ENCODE measurements at places on chromosomes 3 and 15.

DNA sequence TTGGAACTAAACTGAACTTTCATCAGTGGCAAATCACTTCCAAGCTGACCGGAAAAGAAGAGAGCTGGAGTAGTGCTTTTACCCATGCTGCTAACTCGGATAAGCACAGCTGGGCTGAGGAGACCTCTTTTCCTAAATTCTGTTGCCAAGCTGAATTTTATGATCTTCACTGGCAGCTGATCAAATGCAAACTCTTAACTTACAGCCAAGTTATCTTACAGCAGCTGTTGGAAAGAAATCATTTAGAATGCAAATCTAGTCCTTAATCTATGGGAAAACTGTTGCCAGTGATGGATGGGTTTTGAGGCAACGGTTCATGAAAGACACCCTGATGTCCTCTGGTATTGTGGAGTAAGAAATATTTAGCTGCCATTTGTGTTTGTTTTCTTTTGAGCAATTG lies 216.5 kb downstream of the ZNF385D start:
- no peak for DNase-seq

DNA sequence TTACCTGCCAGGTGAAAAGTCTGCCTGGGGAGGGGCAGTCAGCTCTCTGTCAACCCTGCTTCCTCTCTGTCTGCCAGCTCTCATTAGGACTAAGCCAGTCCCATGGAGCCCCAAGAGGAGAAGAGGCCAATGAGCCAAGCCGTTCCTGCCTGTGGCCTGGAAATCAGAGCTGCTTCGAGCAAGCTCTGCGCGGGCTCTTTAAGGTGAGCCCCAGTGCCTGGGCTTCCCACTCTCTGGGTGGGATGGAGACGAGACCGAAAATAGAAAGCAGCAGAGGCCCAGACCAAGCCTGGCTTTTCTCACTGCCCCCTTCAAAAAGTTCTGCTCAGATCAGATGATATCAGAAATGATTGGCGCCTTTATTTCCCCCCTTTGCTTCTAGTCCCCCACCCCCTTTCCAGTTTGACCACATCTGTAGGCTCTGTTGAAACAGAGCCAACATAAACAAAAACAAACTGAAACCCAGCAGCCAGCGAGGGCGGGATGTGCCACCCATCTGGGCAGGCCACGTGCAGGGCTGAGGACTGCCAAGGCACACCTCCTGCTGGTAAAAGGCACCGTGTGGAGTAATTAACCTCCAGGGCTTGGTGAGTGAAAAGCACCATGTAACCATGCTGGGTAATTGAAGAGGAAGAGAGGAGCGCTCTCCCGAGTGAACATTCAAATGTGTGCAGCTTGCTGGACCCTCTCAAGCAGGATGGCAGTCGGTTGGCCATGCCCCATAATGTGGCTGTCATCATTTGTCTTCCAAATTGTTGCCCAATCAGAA lies 471.0 kb upstream of the PROK2 start:
- DNase-seq: no peak

DNA sequence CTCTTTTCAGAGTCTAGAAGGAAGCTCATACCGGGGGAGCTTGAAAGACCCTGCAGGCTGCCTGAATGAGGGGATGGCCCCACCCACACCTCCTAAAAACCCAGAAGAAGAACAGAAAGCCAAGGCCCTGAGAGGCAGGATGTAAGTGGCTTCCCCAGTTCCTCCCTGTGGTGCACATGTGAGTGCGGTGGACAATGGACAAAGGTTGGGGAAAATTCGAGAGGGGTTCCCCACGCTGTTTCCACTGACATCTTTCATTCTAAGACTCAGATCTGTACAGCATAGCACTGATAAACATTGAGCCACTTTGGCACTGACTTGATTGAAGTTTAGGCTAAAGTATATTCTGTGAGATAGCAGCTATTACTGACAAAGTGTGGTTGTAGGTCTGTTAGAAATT lies 79.5 kb upstream of the UMPS start:
- no peak for DNase-seq

GRCh38 chr3:130820976-130821375 lies 72.9 kb upstream of the ATP2C1 start:
- peak; percentile 38 for DNase-seq

- DNase-seq: peak; percentile 73
Observed at GRCh38 chr15:58951388-58952007, 18.0 kb upstream of the SLTM start.

DNA sequence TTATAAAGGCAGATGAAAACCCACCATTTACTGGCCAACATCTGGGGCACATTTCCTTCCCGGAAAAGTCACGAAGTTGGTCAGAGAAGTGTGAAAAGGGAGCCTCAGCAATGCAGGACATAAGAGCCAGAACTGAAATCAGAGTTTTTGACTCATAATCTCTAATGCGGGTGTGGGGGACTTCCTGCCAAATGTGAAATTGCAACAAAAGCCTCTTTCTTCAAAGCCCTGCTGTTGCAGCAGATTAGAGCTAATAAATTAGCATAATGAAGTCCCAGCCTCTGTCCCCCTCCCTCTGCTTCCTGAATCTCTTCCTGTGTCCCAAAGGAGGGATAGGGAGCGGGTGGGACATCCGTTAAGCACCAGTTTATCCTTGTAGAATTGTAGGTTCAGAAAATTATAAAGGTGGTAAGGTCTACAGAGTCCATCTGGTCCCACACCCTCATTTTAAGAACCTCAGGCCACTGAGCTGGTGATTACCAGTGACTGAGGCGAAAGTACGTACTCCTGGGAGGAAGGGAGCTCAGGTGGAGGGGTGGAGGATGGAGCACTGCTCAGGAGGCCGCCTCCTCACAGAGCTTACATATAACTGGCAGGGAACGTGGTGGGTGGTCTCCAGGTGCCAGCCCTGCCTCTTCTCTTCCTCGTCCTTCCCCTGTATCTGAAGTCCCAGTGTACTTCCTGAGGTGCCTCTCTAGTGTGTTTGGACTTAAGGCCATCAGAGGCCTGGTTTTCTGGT lies 35.0 kb downstream of the ST6GAL1 start:
- DNase-seq: no peak

- peak; percentile 74 for DNase-seq
Observed at GRCh38 chr3:158508481-158508880, 62.5 kb upstream of the MLF1 start.

DNA sequence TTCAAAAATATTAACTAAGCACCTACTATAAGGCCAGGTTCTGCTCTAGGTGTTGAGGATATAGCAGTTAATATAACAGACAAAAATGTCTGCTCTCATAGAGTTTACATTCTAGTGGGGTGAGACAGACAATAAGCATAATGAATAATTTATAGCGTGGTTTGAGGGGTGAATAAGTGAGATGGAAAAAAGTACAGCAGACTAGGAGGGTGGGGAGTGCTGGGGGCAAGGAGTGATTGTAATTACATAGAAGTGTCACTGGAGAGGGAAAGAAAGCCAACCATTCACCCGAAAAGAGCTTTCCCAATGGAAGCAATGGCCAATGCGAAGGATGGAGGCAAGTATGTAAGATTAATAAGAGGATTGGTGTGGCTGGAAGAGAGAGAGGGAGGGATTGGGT lies 552.9 kb upstream of the KCNMB2 start:
- DNase-seq: peak; percentile 57

- no peak for DNase-seq
Observed at GRCh38 chr15:89916660-89917059, 3.9 kb upstream of the ARPIN start.

DNA sequence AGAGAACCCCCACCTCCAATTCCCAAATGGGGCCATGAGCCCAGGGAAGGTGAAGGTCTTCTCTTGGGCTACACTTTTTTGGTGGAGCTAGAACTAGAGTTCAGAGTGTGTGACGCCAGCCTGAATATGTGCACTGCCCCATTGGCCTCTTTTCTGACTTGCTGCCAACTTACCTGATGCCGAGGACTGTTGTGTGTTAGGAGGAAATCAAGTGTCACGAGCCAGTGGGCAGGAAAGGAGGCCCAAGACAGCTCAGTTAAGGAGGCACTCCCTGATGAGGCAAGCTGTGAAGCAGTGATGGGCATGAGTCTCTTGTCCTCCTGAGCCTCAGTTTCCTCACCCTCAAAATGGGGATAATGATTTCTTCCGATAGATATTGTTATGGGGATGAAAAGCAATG lies 107.8 kb downstream of the ANP32A start:
- DNase-seq: no peak

DNA sequence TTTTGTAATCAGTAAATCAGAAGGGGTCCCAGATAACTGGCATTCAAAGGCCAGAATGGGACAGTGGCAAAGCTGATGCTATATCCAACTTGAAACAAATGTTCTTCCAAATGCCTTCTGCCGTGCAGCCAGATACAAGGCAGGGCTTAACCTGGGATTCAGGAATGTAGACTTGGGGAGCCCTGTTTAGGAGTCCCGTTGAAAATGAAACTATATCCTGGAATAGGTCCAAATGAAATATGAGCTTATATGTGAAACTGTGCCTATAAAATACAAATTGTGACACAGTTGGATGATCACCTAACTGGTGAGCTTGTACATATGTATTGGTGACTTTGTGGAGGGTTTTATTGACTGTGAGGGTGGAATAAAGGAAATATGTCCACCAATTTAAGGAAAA lies 28.7 kb downstream of the FRMD4B start:
- no peak for DNase-seq

DNA sequence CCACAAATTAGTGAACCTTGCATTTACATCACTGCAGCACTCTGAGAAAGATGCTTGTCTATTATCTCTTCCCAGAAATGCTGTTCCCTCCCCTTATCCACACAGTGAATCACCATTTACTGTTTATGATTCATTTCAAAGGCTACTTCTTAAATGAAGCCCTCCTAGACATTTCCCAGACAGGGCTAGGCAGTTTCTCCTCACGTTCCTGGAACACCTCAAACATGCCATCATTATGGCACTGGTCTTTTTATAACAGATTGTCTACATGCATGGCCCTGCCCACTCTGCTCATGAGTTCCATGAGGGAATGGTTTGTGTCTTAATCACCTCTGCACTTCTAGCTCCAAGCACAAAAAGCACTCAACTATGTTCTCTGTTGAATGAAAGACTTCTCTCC lies 32.2 kb upstream of the TM2D3 start:
- peak; percentile 85 for DNase-seq

- DNase-seq: peak; percentile 70
Observed at GRCh38 chr15:51366920-51367319, 25.5 kb downstream of the GLDN start.

DNA sequence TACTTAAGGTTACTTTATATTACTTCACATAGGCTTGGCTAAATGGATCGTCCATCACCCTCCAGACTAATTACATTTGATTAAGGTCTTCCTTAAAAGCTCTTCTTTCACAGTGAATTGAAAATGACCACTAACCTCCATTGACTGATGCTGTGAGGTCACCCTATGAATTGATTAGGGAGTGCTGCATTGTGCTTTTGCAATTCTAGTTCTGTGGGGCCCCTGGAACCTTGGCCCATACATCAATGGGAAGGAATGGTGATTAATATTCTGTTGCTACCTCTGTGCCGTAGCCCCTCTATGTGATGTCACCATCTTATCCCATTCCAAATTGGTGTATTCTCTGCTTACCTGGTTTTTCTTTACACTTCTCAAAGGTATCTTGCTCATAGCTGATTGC lies 682.2 kb downstream of the SQOR start:
- DNase-seq: no peak

- no peak for DNase-seq
Observed at GRCh38 chr15:97585408-97585807, 375.1 kb upstream of the ARRDC4 start.

- DNase-seq: no peak
Observed at GRCh38 chr3:86967062-86967461, 23.9 kb downstream of the VGLL3 start.

DNA sequence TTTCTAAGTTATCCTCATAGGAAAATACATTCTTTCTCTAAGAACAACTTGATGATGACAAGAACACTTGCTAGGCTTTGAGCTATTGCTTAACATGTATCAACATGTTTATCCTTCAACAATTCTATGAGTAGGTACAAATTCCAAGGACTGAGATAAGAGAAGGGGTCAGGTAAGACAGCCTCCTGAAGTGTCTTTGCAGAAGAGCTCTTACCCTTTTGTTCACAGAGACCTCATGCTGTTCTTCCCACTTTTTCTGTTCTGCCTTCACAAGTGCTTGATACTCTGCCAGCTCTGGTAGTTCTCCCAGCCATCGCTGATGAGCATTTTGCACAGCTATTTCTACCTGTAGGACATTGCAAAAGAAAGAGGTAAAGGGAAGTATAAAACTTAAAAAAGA lies 50.9 kb downstream of the CEP152 start:
- no peak for DNase-seq

- DNase-seq: no peak
Observed at GRCh38 chr3:183116025-183116614, 16.8 kb upstream of the MCCC1 start.

Measured in astrocyte (in vitro differentiated cells and primary cell).